ENCODE measurements at places on chromosomes 11 and 22. TPM values are rescaled to one million over a fixed set of nuclear protein-coding genes. Genes with fewer than 3 reads are reported as not detected.

GRCh38 chr11:46015941-46016340 lies 93.5 kb downstream of the LARGE2 start:
- no peak for DNase-seq

GRCh38 chr11:91986218-91986617 lies 238.4 kb upstream of the FAT3 start:
- no peak for DNase-seq

GRCh38 chr11:2570841-2571597 lies 126.2 kb downstream of the KCNQ1 start:
- DNase-seq, result no peak

GRCh38 chr11:97048481-97048880 lies 658.7 kb downstream of the JRKL start:
- peak; percentile 31 for DNase-seq

DNA sequence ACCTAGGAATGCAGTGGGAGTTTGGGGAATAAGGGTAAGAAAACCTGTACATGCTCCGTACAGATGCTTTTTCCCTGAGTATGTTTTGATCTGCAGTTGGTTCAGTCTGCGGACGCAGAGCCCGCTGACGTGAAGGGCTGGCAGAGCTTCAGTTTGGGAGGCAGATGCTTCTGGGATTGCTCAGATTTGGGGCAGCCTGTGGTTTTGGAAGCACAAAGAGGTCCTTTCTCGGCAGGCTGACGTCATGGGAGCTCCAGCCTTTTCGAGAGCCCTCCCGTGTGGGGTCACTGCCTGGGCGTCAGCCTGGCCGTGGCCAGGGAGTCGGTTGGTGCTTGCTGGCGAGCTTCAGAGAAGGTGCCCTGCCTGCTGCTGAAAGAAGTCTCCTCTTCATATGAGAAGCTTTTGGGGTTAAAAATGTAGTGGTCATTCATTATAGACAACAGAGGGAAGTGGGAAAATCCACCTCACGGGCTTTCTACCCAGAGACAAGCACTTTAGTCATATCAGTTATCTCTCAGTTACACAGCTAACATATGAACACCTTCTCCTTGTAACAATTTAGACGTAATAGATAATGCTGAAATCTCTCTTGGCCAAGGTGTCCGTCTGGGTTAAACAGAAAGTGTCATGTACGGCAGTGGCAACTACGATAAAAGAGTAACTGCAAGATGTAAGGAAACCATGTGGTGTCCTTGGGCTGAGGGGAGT lies 26.8 kb downstream of the TPCN2 start:
- DNase-seq, result no peak

Gene OR8D4
- 0.04 TPM for polyA plus RNA-seq

Gene KDM4E
- polyA plus RNA-seq, result 0.40 TPM

DNA sequence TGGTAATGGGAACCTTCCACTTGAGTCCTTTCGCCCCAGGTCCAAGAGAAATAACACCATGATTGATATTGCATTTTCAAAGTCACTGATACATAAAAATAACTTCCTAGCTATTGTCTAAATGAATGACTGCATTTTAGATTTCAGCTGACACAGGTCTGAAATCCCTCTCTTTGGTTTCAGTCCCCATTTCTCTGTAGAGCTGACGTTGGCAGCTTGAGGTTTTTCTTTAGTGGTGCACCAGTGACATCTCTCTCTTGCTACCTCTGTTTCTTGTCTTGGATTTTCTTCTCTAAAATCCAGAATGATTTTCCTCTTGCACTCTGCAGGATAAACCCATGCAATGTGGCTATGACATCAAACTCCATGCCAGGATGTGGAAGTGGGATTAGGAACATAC lies 31.7 kb upstream of the SORL1 start:
- no peak for DNase-seq

DNA sequence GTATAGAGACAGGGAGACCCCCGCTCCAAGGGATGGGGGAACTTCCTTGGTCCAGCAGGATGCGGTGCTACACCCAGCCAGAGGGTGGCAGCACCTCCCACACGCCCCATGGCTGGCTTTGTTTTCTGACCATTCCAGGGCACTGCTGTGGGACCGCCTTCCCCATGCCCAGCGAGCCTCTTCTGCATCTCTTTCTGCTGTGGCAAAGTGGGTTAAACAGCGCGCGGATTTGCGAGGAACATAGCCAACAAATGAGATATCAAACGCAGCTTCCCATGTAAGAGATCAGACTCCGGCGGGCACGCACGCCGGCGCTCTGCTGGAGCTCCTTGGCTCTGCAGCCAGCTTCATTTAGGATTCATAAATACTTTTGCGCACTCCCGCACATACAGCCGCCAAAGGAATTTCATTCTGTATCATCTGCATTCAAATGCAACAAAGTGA lies 485.8 kb upstream of the CADM1 start:
- DNase-seq, result no peak

Gene TIMP3
- 138 TPM for polyA plus RNA-seq

- DNase-seq, result no peak
Observed at GRCh38 chr22:50730013-50730891, 7.8 kb upstream of the ACR start.

DNA sequence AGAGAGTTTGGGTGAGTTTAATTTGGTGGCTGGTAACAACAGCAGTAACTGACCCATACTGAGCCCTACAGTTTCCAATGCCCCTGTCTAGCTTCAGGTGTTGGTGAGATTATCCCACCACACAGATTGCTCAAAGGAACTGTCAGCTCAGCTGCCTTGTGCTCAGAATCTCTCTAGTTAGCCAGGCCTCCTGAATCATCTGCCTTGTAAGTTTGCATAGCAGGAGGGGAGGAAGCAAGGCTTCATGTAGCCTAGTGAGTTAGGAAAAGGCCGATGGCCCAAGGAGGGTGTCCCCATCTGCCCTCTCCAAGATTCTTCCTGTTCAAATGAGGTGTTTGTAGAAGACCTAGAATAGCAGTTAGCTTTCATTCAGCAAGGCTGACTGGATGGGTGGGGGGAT lies 74.3 kb downstream of the MICAL2 start:
- no peak for DNase-seq

DNA sequence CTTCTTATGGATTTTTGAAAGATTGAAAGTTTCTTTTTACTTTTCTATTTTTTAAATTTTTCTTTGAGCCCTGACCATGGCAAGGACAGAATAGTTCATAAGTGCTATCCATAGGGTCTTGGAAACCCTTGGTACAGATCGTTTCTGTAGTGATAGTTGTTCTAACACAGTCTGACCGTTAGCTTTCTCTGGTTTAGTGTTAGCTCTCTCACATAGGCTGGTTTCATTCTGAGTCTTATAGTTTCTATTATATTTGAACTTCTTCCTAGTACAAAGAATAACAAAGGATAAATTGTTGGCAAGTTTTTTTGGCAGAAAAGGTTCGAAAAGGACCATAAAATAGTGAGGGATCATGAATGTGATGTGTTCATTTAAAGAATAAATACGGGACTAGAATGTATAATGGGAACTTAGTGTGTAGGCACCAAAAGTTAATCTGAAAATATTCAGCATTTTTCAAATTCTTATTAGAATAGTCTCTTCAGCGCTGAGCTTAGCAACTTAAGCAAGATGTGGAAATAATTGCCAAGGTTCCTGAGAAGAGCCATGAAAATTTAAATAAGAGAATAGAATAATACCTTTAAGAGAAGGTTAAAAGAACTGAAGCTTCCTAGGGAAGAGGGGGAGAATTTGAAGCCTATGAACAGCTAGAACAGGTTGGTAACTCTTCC lies 24.1 kb downstream of the FDX1 start:
- no peak for DNase-seq

DNA sequence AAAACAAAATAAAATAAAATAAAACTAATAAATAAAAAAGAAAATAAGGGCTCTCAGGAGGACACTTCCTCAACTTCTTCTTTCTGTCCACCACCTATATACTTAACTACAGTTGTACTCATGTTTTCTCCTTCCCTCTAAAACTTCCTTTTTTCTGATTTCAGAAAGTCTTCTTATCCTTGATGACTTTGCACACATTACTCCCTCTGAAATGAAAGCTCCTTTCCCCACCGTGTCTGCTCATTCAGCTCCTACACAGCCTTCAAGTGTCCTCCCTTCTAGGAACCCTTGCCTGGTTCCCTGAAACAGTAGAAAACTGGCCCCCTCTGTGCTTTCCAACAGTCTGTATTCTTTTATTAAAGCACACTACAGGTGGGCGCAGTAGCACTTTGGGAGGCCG lies 18.3 kb upstream of the DDX17 start:
- DNase-seq, result no peak

GRCh38 chr22:39655831-39656230 lies 85.3 kb downstream of the CACNA1I start:
- no peak for DNase-seq

GRCh38 chr11:70066136-70066520 lies 12.0 kb upstream of the ANO1 start:
- DNase-seq, result no peak

- DNase-seq, result no peak
Observed at GRCh38 chr22:44049486-44050231, 25.6 kb downstream of the PARVB start.

DNA sequence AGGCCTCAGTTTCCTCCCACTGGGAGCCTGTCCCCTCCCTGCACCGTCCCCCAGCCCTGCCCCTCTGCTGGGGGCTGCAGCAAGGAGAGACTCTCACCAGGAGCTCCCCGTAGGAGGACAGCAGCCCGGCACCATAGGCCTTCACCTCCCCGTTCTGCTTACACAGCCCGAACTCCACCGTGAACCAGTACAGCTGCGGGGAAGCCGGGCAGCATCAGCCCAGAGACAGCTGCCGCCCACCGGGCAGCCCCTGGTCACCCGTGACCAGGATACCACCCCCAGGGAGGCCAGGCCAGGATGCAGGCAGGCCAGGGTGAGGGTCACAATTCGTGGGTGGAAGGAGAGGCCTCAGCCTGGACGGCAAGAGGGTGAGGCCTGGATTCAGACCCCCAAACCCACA lies 4.6 kb upstream of the INS start:
- DNase-seq, result no peak

Gene MMP11
- polyA plus RNA-seq, result 12.5 TPM

DNA sequence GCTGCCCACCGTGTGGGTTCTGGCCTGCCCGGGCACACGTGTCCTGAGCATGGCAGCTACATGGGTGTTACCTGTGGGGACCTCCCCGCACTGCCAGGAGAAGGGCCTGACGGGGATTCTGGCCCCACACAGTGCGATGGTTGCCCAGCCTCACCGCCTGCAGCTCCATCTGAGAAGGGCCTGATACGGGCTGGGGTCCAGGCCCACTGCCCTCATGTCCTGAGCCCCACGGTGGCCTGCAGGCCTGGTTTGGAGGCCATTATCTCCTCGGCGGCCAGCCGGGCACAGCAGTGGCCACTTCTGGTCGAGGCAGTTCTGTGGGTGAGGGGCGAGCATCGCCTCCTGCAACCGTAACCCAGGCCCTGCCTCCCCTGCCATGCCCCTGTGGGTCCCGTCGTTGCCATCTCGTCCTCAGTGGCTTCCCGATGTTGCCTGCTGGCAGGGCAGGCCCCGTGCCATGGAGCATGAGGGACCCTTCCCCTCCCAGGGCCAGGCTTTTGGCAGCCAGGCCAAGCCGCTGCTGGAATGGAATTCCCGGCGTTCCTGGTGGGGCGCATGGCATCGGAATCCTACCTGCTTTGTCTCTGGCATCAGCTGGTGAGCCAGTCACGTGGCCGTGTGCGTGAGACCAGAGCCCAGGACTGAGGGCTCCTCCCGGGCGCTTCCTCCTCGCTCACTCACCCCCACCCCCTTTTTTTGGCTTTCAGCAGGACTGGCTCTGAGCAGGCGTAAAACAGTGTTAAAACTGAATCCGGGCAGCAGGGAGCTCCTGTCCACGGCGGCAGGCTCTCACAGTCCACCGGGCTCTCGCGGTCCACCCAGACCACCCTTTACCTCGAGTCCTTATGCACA lies 71.9 kb upstream of the PPARA start:
- no peak for DNase-seq

Gene CELF1
- polyA plus RNA-seq, result 70.6 TPM

DNA sequence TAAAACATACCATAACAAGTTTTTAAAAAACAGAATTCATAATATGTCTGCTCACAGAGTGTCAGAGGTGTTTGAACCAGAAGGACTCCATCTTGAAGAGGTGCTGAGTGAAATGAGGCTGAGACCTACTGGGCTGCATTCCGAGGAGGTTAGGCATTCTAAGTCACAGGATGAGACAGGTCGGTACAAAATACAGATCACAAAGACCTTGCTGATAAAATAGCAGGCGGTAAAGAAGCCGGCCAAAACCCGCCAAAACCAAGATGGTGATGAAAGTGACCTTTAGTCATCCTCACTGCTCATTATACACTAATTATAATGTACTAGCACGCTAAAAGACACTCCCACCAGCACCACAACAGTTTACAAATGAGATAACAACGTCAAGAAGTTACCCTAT lies 116.4 kb downstream of the ARHGAP32 start:
- DNase-seq, result no peak

GRCh38 chr22:50436015-50436830 lies 38.6 kb downstream of the SBF1 start:
- DNase-seq, result no peak

DNA sequence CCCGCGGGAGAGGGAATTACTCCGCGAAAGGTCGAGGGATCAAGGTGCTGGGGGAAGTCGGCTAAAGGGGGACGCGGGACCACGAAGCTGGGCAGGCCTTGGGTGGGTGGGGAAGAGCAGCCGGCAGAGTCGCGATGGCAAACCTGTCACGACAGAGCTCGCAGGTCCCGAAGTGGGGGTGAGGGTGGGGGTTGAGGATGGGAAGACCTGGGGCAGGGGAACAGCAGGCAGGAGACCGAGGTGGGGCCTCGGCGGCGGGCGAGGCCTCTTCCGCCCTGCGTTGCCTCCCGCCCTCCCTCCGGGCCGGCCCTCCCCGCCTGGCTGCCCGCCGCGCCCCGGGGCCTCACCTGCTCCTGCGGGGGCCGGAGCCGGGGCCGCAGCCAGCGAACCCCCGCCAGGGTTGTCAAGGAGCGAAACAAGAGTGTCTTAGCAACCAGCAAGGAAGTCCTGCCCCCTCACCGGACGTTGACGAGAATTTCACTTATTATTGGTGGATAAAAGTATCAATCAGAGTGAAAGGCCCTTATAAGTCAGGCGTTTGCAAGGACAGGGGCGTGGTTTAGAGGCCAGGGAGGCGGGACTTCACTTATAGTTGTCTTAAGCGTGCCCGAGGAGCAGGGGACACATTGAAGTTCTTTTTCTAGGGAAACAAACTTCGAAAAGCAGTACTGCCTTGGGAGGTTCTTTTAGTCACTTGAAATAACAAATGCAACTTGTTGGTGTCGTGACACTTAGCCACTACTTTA lies at the start of gene DNAL4:
Gene DNAL4 (minus strand): TSS at position 423 of the 746 bp plus-strand sequence. CDS start 11,412 bp downstream, outside the sequence.
- DNase-seq, result peak; percentile 94

GRCh38 chr11:72831521-72832300 lies 17.5 kb downstream of the ATG16L2 start:
- peak; percentile 66 for DNase-seq
